ENCODE measurements at places on chromosomes 7 and 10.

- no peak for DNase-seq
Measured at GRCh38 chr7:20021831-20022230, 195.4 kb downstream of the MACC1 start.

DNA sequence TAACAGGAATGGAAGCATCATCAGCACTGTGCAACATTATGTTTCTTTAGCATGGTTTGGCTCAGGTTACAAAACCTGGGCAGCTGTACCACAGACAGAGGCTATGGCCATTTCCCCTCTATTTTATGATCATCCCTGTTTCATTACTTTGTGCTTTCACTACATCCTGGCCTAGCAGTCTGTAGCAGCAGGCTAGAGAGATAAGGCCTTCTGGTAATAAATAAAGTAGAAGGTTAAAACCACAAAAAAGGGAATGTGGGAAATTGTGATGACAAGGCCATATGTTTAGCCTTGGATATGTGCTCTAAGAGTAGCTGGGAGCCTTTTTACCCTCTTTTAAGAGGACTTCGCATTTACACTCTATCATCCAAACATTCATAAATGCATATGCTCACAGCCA, 266.2 kb upstream of the PHF14 start:
- DNase-seq = no peak

- no peak for DNase-seq
Measured at GRCh38 chr10:118392761-118393160, 50.6 kb upstream of the FAM204A start.

DNA sequence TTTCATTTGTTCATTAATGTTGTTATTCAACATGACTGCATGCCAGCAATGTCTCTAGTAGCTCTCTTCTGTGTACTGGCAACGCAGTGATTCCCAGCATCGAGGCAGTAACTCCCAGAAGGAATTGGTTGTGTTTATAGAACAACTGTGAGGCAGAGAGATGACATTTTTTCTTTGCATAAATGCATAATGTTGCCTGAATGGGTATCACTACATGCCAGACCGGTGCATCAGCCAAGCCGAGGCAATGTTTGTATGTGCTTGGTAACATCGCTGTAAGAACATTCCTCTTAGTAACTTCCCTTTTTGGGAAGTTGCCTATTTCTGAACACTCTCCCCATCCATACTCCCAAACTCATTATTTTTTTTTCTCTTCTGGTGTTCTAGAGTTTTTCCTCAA, 182.9 kb downstream of the HTR7 start:
- DNase-seq = no peak

DNA sequence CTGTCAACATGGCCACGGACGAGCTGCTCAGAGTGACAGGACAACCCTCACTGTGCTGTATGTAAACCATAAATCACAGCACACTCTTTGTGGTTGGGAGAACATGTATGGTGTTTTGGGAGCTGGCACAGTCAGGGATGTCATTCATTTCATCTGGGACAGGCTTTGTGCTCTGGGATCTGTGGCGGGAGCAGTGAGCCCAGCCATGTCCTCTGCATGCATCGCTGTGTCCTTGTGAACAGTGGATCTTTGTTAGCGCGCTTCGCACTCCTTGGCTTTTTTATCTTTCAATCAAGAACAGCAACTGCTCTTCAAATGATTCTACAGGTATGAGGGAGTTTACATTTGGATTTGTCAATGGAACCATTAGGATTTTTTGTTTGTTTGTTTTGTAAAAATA, 7.1 kb downstream of the CCM2 start:
- DNase-seq = no peak

DNA sequence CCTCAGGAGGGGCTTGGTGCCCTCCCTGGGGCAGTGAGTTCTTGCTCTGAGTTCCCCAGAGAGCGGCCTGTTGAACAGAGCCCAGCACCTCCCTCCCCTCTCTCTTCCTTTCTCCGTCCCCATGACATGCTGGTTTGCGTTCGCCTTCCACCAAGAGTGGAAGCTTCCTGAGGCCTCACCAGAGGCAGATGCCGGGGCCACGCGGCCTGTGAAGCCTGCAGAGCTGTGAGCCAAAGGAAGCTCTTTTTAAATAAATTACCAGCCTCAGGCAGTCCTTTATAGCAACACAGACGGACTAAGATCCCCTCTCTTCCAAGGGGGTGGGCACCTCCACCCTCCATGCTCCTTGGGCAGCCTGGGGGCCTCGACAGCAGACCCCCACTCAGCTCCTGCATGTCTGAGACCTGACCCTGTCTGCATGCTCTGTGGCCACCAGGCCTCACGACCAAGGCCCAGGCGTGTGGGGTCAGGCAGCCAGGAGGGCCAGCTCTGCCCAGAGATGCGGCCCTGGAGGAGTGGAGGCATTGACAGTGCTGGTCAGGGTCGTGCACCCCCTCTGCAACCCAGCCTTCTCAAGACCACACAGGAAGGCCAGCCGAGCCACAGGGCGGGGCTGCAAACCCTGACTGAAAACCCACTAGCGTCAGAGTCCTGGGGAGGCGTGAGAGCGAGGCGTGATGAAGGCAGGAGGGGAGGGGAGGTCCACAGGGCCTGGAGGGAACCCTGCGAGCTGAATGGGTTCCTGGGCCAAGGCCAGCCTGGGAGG, 54.6 kb upstream of the ADGRA1 start:
- DNase-seq = no peak

DNA sequence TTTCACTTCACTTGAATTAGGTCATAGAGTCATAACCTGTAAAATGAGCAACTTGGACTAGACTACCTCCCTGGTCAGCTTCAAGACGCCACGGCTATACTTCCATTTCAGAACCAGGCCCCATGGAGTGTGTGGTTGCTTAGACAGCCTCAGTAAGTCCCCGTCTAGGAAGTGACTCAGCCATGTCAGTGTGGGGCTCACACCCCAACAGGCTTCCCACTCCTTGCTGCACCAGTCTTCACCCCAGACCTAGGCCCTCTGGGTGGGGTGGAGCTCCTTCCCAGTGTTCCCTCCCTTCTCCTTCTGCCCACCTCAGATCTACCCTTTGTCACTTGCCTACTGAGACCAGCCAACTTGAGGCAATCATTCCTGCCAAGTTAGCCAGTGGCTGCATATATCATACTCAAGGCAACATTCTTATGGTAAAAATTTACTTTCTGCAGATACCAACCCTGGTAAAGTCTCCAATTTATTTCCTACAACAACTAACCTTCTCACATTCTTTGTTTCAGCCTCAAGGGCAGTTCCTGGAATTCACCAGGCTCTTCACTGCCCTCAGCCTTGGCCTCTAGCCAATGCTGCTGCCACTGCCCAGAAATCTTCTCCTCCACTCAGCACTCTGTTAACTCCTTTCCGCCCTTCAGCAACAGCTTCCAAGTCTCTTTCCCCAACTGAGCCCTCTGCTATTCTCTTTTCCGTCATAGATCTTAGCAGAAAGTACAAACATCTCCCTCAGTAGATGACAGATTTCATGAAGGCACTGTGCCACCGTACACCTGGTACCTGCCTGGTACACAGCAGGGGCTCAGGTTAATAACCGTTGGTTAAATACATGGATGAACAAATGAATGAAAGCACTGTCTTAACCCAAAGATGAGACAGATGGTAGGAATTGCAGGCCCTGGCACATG, 31.3 kb upstream of the ZNRF2 start:
- DNase-seq = peak; percentile 61

- no peak for DNase-seq
Measured at GRCh38 chr10:23373156-23373555, 28.6 kb upstream of the C10orf67 start.

DNA sequence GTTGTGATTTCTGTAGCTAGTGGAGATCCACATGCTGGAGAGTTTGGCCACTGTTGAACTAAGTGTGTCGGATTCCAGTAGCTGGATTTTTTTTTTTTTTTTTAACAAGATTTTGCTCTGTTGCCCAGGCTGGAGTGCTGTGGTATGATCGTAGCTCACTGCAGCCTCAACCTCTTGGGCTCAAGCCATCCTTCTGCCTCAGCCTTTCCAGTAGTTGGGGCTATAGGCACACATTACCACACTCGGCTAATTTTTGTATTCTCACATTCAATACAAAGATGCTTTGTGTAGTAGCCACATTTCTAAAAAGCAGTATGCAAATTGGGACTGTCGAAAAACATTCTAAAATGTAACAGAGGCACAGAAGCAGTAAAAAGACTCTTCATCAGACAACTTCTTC, 63.5 kb downstream of the RABGEF1 start:
- DNase-seq = no peak

DNA sequence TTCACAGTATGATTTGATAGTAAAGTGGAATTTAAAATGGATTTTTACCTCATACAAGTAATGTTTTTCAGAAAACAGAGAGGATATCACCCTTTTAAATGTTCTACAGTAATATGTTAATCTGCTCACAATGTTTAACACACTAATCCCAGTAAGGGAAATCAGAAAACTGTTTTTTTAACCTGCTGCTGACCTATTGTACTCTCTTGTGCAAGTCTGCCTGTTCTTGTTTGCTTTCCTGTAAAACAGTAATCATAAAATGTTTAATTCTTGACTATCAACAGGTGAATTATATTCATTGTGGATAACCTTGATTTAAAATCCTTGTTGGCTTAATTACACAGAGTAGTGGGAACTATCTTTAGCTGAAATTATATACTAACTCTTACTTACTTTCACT, 126.4 kb downstream of the GNAT3 start:
- no peak for DNase-seq

DNA sequence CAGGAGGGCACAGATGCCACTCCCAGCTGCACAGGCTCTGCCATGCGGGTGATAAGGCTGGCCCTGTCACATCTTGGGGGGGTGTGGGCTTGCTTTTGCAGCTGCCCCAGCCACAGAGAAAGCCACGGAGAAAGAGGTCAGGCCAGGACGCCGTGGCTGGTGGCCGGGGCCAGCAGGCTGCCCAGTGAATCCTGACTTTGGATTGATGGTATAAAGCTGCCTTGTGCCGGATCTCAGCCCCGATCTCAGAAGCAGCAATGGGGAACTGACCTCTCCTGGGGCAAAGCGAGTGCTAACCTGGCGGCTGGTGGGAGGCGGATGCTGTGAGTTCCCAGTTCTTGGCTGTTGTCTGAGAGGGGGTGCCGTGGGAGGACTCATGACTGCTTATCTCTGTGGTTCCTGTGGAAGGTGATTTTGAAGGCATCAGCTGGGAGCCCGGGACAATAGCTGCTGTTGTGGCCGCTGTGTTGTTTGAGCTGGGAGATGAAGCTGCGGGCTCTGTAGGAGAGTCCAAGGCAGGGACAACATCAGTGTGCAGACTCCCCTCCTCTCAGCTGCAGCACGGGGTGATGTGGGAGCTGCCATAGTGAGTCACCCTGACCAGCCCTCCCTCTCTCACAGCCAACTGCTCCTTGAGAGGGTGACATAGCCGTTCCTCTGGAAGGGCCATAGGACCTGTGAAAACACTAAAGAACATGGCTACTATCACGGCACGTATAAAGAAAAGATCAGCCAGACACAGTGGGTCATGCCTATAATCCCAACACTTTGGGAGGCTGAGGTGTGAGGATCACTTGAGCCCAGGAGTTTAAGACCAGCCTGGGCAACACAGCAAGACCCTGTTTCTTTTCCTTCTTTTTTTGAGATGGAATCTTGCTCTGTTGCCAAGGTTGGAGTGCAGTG, 17.0 kb downstream of the IL15RA start:
- DNase-seq = no peak

DNA sequence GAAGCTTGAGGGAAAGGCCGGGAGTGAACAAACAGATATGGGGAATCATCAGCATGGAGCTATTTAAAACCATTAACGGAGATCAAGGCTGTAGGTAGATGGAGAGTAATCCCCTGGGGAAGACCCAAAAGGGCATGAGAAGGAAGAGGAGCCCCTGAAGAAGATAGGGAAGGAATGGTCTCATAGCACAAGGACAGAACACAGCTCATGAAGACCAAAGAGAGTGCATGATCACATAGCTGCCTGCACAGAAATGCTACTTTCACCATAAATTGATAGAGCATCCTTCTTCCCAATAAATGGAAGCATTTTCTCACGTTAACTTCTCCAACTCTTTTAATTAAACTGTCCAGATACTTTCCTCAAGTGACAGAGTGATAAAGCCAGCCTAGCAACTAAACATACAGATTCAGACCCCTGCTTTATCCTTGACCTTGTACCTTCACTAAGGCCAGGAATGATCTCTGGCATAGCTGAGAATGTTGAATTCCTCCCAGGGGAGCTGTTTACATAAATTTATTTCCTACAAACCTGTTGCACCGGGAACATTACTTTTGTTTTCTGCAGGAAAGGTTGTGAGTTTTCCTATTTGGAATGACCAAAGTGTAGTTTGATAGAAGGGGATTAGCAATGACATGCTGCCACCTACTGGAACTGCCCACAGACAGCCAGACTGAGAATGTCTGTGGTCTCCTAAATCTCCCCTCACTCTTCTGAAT, 110.8 kb upstream of the LRGUK start:
- DNase-seq = no peak

GRCh38 chr10:131797626-131798025, 103.2 kb upstream of the PPP2R2D start:
- DNase-seq = no peak

DNA sequence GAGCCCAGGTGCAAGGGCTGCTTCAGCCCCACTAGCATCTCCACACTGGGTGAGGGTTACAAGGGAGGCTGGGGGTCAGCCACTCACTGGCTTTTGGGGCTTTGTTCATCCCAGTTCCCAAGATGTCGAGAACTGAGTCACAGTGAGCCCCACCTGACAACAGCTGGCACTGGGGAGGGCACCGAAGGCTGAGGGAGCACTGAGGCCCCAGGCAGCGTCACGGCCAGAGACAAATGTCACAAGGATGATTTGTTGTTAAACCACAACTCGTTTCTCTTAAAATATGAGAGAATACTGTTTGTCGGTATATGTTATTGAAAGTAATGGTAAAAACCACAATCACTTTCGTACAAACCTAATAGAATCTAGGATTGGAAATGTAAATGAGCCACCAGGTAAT, 219.9 kb downstream of the CELF2 start:
- no peak for DNase-seq

DNA sequence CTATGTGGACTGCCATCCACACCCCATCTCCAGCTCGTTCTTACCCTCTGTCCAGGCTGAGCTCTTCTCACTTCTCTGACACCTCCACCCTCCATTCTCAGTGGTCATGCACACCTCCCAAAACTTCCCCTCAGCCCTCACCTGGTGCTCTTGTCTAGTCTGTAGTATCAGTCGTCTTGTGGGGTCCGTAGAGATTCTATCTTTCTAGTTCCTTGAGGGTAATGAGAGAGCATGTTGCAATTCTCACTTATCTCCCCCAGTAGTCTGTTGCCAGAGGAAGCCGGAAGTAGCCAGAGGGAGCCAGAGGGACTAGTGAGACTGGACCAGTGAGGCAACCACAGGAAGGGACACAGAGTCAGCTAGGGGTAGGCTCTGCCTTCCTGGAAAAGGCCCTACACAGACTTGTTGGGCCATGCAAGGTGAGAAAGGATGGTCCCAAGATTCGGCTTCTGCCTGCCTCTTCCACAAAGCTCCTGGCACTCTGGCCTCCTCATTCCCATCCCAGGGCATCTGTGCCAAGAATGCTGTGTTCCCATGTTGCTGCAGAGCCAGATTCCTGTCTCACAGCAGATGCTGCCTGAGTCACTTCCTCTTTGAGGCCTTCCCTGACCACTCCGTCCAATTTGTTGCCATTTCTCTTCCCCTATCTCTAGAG, 50.6 kb upstream of the DUSP5 start:
- DNase-seq = no peak

Data from NCI-H2171 (cell line).